Stimulated activated CD8-positive, alpha-beta memory T cell treated with anti-CD3 and anti-CD28 coated beads, Interleukin-12 subunit alpha, Interleukin-12 subunit beta, amount 100 ng/mL, for 4 hours (primary cell): ENCODE measurements at places on chromosomes 3 and 15.

- DNase-seq: no peak
Observed at GRCh38 chr3:63523100-63523499, 129.4 kb upstream of the SNTN start.

- no peak for DNase-seq
Observed at GRCh38 chr3:41194701-41195100, 4.6 kb upstream of the CTNNB1 start.

DNA sequence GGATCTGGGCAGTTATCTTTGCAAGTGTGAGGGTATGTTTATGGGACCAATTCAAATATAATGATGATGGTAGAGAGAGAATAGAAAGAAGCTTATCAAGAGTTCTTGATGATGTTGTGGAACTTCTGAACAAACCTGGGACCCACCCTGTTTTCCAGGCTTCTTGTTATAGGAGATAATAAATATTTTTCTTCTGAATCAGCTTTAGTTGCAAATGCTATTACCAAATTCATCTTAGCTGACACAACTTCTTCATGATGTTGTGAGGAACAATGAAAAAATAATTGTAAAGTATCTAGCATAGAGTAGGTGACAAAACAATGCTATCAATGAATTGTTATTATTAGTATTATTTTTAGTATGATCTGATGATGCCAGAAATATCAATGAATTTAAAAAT is 43.5 kb upstream of the PTX3 start:
- no peak for DNase-seq

DNA sequence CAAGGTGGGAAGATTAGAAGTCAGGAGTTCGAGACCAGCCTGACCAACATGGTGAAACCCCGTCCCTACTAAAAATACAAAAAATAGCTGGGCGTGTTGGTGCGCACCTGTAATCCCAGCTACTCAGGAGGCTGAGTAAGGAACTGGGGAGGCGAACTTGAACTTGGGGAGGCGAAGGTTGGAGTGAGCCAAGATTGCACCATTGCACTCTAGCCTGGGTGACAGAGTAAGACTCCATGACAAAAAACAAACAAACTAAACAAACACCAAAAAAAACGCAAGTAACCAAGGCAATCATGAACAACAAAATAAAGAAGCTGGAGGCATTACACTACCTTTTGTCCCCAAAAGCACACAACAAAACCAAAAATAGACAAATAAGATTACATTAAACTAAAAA is 547.3 kb upstream of the GBE1 start:
- no peak for DNase-seq

- no peak for DNase-seq
Observed at GRCh38 chr3:116276675-116277074, 168.6 kb downstream of the LSAMP start.

DNA sequence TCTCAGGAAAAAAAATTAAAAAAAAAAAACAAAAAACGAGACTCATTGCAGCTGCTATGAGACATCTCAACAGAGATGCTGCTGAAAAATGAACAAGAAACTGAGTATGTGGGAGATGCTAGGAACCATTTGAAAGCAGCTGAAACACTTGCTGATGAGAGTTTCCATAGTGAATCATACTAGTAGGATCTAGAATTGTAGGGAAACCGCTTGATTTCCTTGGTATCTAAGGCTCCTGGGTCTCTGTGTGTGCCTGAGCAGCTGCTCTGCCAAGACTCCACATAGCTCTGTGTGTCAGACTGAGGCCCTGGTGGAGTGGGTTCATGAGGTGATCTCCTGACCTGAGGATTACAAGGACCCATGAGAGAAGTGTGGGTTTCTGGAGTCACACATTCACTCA is 313.4 kb upstream of the NECTIN3 start:
- DNase-seq: no peak

GRCh38 chr15:39321977-39322376 is 258.9 kb upstream of the THBS1 start:
- DNase-seq: no peak

GRCh38 chr3:137835096-137835495 is 71.0 kb downstream of the SOX14 start:
- no peak for DNase-seq

- DNase-seq: peak; percentile 6
Observed at GRCh38 chr15:74988007-74988800, 7.2 kb upstream of the SCAMP5 start.

- DNase-seq: no peak
Observed at GRCh38 chr3:132448216-132448961, 31.1 kb downstream of the DNAJC13 start.

GRCh38 chr15:96598514-96598913 is 268.0 kb downstream of the NR2F2 start:
- no peak for DNase-seq

DNA sequence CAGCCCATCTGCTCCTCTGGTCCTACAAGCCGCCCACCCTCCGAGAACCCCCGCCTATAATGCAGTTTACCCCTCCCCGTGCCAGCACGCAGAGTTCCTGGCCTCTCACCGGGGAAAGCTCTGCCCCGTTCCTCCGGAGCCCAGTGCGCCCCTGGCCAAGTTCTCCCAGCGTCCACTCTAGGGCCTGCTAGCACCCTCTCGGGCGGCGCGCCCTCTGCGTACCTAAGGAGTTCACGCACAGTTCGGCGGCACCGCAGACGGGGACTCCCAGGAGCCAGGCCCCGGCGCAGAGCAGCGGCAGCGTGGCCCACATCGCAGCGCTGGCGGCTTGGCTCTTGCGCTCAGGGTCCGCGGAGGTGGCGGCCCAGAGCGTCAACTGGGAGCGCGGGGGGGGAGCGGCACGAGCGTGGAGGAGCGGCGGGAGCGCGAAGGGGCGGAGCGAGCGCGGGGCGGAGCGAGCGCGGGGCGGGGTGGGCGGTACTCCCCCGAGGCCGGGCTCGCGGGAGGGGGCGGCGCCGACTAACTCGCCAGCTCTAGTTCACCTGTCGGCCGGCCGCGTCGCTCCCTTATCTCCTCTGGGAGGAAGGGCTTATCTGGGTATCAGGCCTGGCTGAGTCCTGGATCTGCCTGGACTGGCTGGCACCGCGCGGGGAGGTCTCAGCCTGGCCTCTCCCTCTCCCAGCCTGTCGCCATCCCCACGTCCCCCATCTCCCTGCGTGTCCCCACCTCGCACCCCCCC is at the start of gene CTSH:
CTSH (minus strand) TSS at position 378 of the 739 bp plus-strand sequence; CDS start at position 313, 65 bp downstream.
- DNase-seq: peak; percentile 59

- no peak for DNase-seq
Observed at GRCh38 chr15:101795455-101795854, 7.9 kb upstream of the OR4F6 start.

DNA sequence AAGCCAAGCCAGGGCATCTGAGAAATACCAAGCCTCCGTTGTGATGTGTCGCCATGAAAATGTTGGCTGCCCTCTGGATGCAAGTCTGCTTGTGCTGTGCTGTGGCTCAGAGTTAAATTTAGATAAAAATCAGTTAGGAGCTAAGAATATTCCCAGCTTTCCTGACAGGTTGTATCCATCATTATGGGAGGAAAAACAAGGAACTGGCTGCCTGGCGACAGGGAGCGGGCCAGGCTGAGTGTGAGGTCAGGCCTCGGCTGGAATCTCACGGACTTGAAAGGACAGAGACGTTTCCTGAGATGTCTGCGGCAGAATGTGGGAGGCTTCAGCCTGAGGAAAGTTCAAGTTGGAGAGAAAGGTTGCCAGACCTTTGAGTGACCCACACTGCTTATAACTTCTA is 213.8 kb downstream of the THSD4 start:
- no peak for DNase-seq

GRCh38 chr3:17623464-17623863 is 119.0 kb downstream of the TBC1D5 start:
- DNase-seq: no peak

DNA sequence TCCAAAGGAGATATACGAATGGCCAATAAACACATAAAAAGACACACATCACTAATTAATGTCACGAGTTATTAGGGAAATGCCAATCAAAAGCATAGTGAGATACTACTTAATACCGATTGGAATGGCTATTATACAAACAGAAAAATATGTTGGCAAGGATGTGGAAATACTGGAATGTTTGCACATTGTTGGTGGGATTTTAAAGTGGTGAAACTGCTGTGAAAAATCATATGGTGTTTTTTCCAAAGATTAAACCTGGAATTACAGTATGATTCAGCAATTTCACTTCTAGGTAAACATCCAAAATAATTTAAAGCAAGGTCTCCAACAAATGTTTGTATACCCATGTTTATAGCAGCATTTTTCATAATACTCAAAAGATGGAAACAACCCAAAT is 765.5 kb downstream of the VGLL3 start:
- no peak for DNase-seq

- no peak for DNase-seq
Observed at GRCh38 chr3:37756311-37756710, 105.4 kb upstream of the CTDSPL start.

- DNase-seq: no peak
Observed at GRCh38 chr3:23819599-23820360, 14.0 kb downstream of the UBE2E1 start.

DNA sequence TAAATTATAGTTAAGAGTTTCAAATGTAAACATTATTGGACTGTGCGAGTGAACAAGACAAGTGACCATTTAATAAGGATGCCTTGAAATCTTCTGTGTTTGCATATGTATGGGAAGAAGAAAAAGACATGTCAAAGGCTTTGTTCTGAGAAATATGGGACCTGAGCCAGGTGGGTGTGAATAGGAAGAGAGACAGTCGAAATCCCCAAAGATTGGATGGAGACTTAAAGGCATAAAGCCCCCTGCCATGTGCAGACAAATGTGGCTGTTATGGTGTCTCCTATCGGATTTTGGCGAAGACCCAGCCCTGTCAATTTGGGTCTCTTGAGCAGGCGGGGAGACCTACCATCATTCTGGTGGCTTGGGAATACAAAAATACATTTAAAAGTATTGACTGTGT is 16.9 kb downstream of the FXR1 start:
- DNase-seq: no peak

- DNase-seq: no peak
Observed at GRCh38 chr3:150216866-150217600, 191.1 kb upstream of the TSC22D2 start.

DNA sequence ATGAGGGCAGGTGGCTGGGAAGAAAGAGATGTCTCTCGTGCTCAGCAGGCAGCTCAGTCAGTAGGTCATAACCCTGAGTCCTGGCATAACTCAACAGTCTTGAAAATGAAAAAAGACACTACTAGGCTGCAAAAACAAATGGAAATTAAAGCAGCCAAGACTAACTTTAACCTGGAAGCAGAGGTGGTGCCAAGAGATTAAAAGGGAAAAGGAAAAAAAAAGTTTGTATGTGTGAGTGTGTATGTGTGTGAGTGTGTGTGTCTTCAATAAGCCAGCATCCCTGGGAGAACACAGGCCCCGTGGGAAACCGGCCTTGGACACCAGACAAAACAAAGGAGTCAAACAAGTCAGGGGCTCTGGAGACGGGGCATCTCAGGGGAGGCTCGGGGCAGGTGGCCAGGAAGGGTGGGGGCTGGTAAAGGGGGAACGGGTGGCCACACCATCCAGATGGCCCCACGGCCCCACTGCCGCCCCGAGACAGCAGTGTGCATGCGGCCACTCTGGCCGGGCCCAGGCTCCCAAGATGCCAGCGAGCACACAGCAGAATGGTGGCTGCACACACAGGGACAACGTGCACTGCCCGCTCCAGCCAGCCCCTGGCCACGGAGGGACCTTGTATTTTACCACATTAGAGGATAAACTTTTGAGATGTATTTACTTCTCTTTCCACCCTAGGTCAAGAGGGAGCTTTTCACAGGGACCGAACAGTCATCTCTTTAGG is 23.8 kb downstream of the CYFIP1 start:
- no peak for DNase-seq

- no peak for DNase-seq
Observed at GRCh38 chr15:43440721-43441281, 52.2 kb downstream of the TP53BP1 start.

DNA sequence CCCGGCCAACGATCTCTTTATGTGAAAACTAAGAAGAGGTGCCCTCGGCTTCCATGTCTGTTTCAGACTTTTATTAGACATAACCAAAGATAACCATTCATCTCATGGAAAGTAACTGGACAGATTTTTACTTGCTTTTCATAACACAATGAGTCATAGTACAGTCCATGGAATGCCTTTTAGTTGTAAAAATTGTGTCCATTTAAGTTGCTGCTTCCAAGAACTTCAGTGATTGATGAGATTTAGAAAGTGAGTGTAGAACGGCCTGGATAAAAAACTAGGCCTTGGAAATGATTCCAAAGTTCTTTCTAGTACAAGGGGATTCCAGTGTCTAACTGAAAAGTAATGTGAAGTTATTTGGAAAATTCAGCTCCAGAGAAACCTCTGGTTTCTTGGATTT is 10.8 kb downstream of the EIF2AK4 start:
- no peak for DNase-seq

DNA sequence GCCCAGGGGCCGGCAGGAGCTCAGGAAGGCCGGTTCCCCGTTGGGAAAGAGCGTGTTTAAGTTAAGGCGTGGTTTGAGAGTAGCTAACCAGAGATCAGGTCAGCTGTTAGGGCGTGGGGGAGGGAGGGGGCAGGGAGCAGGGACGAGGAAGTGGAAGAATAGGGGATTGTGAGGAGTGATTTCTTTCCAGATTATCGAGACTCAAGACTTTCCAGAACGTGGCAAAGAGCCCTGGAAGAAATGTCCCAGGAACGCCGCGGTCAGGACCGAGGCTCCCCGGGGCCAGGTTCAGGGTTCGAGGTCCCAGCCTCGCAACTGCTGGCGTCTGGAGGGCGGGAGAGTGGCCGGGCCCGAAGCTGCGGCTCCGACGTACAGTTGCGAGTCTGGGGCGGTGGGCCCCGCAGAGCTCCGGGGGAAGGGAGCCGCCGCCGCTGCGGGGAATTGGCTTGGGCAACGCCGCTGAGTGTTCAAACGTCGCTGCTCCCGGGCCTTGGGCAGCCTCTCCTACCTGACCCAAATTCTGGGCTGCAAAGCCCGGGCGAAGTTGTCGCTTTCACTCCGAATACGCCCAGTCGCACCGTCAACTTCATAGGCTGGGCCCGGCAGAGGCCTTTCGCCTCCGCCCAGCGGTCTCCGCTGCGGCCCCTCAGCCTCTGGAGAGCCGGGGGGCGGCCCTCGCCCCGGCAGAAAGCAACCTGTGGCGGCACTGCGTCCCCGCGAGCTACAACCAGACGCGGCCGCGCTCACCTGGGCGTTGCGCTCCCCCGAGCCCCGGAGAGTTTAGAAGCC is 9.5 kb downstream of the ISL2 start:
- no peak for DNase-seq
